ENCODE measurements at places on chromosomes 2 and 18. TPM values are rescaled to one million over a fixed set of nuclear protein-coding genes. Genes with fewer than 3 reads are reported as not detected.

Gene TLX2
- total RNA-seq, result not detected

Gene NEB
- total RNA-seq, result 2.5 TPM

Gene KIAA2012
- not detected for total RNA-seq

Gene PLEKHA3
- 38.6 TPM for total RNA-seq

Gene RAB1A
- 148 TPM for total RNA-seq

Gene GRB14
- 6.7 TPM for total RNA-seq

Gene MAB21L4
- 2.5 TPM for total RNA-seq

Gene G6PC2
- not detected for total RNA-seq

Gene IL1R2
- 5.9 TPM for total RNA-seq

Gene CPO
- total RNA-seq, result not detected

Gene IL1RL1
- 18.3 TPM for total RNA-seq

Gene COBLL1
- 207 TPM for total RNA-seq

Gene TTN
- total RNA-seq, result 3.9 TPM

Measured in ureter (tissue), 1 donor.